ENCODE measurements at places on chromosomes 2 and 18.
A peak's percentile ranks its signal among the peaks of the same experiment; 100 is the strongest.

DNA sequence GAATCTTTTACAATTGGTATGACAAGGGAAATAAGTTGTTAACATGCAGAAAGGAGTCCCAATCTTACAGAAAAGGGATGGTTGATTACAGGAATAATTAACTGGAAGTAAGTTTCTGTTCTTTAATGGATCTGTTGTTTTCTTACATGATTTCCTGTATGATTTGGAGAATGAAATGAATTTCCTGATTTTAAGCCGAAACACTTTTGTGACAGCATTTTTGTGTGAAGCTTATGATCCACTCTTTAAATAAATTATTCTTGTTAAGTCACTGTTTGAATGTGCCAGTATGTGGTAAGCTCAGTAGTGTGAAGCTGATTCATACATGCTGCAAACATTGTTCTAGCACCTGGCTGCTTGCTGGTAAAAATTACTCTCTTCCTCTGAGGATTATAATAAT, 516.2 kb downstream of the DCDC2C start:
- no peak for DNase-seq

- DNase-seq, result no peak
Observed at GRCh38 chr2:18311420-18312195, 248.8 kb downstream of the RDH14 start.

DNA sequence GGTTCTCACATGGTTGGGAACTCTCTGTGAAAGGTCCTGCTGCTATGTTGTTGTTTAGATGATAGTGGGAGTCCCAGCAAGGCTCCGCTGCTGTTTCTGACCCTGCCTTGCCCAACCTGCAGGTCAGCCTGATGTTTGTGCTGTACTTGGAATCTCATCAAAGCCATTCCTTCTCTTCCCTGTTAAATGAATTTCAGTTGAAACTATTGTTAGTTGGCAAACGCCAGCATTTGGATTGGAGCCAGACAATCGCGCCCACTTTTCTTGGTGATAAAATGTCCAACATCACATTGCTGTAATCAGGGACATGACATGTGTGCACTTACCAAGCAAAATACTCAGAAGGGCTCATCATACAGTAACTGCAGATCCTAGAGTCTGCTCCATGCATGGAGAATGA, 12.8 kb upstream of the TWSG1 start:
- no peak for DNase-seq

GRCh38 chr2:8289111-8289510, 392.7 kb upstream of the ID2 start:
- no peak for DNase-seq

GRCh38 chr2:218988650-218989049, 3.7 kb upstream of the FEV start:
- no peak for DNase-seq

GRCh38 chr18:48894799-48895346, 55.9 kb downstream of the SMAD7 start:
- no peak for DNase-seq

- DNase-seq, result no peak
Observed at GRCh38 chr2:136297994-136298393, 180.0 kb upstream of the CXCR4 start.

GRCh38 chr2:45812011-45812500, 160.6 kb downstream of the PRKCE start:
- no peak for DNase-seq

GRCh38 chr18:56067214-56067894, 479.4 kb upstream of the TCF4 start:
- no peak for DNase-seq

GRCh38 chr2:241312082-241312481, 3.4 kb downstream of the HDLBP start:
- no peak for DNase-seq

- no peak for DNase-seq
Observed at GRCh38 chr2:16196687-16197503, 256.5 kb downstream of the MYCN start.

GRCh38 chr2:239644011-239644410, 243.2 kb upstream of the HDAC4 start:
- DNase-seq, result no peak

- DNase-seq, result peak; percentile 13
Observed at GRCh38 chr2:128654408-128654807, 335.7 kb upstream of the HS6ST1 start.

DNA sequence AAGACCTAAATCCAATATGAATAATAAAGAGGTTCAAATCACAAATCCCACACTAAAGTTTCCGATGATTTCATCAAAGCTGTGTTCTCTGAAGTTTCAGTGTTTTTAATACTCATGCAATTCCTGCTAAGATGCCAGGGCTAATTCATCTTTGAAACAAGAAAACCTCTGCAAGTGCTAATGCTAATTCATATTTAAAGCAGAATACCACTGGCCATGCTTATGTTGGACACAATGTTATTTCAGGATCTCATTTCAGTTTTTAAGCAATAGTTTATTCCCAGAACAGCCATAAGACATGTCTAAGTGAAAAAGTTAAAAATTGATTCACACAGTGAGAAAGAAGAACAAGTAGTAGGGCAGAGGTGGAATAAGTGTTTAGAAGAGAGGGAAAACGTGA, 62.8 kb downstream of the GRB14 start:
- no peak for DNase-seq

DNA sequence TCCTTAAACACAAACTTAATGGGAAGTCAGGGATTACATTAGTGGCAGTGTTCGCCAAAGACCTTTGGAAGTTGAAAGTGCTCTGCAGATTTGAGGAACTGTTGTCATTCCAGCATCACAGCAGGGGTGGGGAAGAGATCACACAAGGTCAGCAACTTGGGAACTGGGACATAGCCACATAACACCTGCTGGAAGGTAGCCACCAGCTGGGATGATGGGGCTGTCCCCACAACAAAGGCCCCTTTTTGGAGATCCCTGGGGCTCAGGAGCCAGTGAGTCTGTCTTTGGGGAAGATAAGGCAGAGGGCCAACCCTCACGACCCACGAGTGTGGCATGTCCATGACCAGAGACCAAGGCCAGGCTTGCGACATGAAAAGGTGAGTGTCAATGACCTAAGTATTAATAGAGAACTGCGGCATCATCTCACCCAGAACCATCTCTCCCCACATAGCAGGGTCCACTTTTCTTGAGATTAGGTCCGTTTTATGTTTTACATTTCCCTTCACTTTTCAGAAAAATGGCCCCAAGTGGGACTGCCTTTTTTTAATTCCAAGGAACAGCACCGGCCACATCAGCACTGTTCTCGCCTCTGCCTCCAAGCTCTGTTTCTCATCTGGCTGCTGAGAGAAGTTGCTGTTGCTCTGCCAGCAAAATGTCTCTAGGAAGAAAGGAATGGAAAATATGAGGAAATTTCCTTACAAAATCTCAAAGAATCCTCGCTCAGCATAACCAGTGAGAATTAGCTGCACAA, 106.9 kb downstream of the GFPT1 start:
- DNase-seq, result no peak

- no peak for DNase-seq
Observed at GRCh38 chr2:96486696-96487095, 18.5 kb downstream of the NEURL3 start.

GRCh38 chr18:43751203-43751602, 473.9 kb upstream of the SYT4 start:
- no peak for DNase-seq

GRCh38 chr2:216222650-216223352, 113.7 kb downstream of the XRCC5 start:
- peak; percentile 24 for DNase-seq

GRCh38 chr2:216532562-216532961, 33.9 kb downstream of the RPL37A start:
- no peak for DNase-seq

- no peak for DNase-seq
Observed at GRCh38 chr2:146119586-146119985, 1599.7 kb upstream of the ZEB2 start.

DNA sequence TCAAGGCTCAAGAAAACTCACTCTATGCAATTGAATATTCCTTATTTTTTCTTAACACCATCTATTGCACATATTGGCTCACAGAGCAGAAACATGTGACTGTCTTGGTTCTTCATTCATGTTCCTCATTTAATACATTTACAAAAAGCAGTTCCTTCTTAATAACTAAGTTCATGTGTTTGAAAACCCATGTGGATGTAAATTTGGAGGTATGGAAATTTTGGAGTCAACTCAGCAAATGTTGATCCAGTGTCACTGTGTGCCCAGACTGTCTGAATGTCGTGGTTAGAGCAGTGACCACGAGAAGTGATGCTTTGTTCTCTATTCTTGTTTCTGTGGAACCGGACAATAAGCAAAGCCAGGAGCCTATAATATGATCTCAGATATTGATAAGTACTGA, 299.1 kb downstream of the SETBP1 start:
- no peak for DNase-seq

GRCh38 chr2:44291281-44292248, 16.3 kb downstream of the SLC3A1 start:
- no peak for DNase-seq

DNA sequence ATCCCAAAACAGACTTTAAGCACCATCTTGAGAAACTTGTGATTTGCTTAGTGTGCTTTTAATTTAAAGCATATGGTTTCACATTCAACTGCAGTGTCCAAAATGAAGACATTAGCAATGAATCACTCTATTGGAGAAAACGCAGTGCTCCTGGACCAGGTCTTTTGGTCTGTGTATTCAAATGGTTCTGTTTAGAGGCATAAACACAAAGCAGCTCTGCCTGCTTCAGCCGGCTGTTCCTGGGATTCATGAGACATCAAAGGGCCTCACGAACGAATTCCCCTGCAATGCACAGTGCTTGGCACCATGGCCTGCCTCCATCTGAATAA, 117.1 kb upstream of the SP5 start:
- DNase-seq, result no peak

- no peak for DNase-seq
Observed at GRCh38 chr2:185012643-185013042, 414.3 kb downstream of the ZNF804A start.

DNA sequence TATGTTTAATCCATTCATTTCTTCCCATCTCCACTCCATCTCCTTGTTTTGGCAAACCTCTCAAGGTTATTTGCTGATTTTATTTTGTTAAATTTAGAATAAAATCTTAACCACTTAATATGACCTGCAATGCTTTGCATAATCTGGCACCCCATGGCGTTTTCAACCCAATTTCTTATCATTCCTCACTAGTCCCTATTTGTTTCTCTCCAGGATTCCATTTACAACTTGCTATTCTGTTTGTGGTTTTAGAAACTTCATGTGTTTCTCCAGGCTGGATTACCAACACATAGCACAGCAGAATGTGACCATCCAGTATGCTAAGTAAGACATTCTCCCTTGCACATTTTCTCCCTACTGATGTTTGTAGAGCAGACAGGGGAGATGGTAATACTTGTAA, 749.2 kb upstream of the FSHR start:
- no peak for DNase-seq

GRCh38 chr18:61597316-61597715, 264.1 kb downstream of the CDH20 start:
- DNase-seq, result no peak

- no peak for DNase-seq
Observed at GRCh38 chr2:12052796-12053195, 306.4 kb downstream of the LPIN1 start.

DNA sequence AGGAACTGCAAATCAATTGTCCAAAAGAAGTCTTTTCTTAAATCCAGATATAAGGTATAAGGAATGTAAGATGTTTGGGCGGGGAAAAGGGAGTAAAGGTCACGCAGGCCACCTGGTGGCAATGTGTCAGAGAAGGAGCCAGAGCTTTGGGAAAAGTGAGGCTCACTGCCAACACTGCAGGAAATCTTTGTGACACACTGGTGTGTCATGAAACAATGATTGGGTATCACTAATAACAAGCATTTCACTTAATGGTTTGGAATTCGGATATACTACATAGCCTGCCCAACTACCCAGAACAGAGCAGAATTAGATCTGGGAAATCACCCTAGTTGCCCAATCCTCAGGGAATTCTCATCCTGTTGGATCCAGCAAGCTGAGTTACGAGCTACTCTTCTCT, 61.0 kb downstream of the RBMS1 start:
- no peak for DNase-seq

DNA sequence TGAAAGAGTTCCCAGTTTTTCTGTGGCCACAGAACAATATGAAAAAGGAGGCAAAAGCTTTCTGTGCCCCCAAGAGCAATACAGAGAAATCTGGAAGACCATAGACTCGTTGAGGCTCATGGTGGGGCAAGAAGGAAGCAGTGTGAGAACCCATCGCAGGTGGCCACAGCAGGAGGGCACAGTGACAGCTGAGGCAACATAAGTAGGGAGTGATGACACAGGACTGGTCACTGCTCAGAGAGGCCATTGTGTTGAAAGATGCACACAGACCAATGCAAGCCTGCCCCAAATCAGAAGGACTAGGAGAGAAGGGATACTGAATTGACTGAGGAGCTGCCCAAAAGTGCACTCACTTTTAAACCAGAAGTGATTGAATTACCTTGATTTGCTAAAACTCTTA, 483.6 kb downstream of the EPHA4 start:
- DNase-seq, result no peak

Measured in CD4-positive, alpha-beta T cell treated with Interleukin-17A for 1 hour (primary cell).